ENCODE measurements at places on chromosomes 4 and X. TPM values are rescaled to one million over a fixed set of nuclear protein-coding genes. Genes with fewer than 3 reads are reported as not detected.

DNA sequence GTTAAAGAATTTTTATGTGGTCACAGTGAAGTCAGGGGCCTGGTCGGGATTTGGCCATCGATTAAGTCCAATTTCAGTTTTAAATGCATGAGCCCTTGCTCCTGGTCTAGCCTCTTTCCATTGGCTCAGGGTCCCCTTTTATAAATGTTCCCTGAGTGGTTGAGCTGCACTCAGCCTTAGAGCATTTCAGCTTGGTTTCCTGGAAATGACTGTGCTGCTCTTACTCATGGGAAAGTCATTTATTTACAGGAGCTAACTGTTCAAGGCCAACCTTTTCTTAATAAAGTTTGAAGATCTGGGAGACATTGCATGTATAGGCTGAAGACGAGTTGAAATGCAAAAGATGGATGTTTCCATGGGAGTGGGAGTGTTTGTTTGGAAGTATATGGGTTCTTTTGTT is 98.8 kb upstream of the CLNK start:
- DNase-seq = peak; percentile 54

DNA sequence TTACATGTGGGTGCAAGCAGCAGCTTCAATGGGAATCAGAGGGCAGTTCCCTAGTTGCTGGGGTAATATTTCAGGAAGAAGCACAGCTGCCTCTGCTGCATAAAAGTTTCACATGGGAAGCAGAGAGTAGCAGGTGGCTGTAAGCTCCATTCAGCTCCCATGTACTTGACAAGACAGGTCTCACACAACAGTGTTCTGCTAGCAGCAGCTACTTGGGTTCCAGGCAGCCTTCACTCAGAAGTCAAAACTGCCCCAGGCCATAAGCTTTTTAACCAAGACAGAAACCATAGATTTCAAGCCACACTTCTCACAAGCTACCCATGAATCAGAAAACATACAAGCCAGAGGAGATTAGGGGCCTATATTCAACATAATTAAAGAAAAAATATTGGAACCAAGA is 41.4 kb upstream of the SPIN2A start:
- no peak for DNase-seq

DNA sequence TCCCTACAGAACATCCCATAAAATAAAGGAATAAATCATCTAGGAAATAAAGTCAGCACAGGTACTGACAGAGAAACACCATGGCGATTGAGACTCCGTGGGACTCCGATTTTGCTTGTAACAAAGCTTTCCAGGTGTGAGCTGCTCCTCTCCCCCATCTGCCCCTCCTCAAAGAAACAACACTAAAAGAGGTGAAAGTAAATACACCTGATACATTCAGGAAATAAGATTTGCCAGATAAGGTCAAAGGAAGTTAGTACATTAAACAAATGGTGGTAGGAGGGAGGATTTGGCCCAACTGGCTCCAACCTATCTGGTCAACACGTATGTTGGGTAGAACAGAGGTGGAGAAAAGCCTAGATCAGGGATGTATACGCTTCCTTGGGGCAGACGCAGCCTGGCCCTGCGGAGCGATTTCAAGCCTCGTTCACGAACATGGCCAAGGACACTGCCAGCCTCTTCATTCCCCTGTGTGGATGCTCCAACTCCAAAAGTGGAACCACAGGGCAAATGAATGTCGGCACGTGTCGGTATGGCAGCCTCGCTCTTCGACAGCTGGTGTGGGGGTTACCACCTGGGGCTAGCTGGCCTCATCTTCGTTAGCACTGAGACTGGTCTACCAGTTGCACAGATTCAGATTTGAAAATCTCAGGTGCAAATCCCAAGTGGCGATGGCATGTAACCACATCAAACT is 162.5 kb downstream of the AFAP1 start:
- no peak for DNase-seq

DNA sequence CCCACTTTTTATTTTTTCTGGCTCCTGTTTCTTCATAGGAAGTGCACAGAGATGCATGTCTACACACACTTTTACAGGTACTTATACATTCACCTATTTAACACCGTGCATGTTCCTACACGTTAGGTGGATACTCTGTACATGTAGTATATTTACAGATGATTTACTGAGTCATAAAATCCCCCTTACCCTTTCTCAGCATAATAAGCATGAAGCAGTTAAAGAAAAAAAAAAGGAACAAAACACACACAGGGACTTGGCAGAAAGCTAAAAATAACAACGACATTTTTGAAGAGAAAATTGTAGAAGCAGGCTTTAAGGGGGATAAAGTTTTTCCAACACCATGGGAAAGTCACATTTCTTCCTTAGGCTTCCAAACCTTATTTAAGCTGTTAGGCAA is 96.4 kb upstream of the IQCM start:
- no peak for DNase-seq

Gene PSMD10
- 201 TPM for total RNA-seq

GRCh38 chr4:88017516-88018297 is 10.3 kb downstream of the PKD2 start:
- DNase-seq = peak; percentile 65

Gene PRSS12
- total RNA-seq = 12.2 TPM

GRCh38 chr4:4388311-4388790 is 1.4 kb downstream of the NSG1 start:
- no peak for DNase-seq

- peak; percentile 37 for DNase-seq
Observed at GRCh38 chrX:38754102-38754790, 47.0 kb upstream of the MID1IP1 start.

DNA sequence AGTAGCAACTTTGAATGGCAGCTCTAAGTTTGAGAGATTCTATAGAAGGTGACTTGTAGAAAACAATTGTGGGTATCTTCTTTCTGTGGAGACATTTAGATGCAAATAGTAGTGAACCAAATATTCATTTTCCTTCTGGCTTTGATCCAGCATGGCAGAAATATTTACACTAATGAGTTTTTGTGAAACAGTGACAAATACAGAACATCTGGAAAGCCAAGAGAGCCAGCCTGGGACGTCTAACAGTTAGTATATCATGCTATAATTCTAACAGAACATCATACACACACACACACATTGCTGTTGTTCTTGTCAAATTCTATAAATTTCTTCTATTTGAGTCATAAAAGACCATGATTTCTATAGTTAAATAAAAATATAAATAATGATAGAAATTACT is 1777.9 kb downstream of the ARAP2 start:
- no peak for DNase-seq

- no peak for DNase-seq
Observed at GRCh38 chrX:6708041-6708440, 173.1 kb upstream of the VCX3A start.

GRCh38 chrX:71302461-71303213 is 1.1 kb downstream of the ITGB1BP2 start:
- no peak for DNase-seq

GRCh38 chr4:139704915-139705485 is 39.4 kb downstream of the MGST2 start:
- no peak for DNase-seq

DNA sequence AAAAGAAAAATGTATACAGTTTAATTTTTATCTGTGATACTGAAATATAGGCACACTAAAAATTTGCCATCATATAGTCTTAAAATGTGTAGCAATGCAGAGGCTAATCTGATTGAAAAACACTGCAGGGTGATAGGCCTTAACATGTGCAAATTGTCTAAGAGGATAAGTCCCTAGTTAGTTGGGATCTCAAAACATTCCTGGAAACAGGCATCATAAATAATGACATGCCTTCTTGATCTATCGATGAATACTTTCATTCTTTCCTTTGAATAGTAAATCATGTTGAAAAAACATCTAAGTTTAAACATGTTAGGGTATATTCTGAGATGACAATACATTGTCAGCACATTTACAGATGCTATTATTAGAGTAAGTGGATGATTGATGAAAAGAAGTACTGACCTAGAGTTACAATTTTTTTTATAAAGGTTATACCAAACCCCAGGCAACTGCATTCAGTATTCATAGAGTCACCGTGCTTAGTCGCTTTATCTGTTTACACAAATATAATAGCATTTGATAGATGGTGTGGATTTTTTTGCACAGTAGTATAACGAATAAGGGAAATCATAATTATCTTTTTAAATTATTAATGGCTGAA is 668.2 kb upstream of the ADGRL3 start:
- DNase-seq = no peak
